Transverse colon (tissue), 4 donors: ENCODE measurements at places on chromosomes 4 and X.

- DNase-seq = no peak
These were observed 8.3 kb downstream of the TRO start for GRCh38 chrX:54928876-54929275.

DNA sequence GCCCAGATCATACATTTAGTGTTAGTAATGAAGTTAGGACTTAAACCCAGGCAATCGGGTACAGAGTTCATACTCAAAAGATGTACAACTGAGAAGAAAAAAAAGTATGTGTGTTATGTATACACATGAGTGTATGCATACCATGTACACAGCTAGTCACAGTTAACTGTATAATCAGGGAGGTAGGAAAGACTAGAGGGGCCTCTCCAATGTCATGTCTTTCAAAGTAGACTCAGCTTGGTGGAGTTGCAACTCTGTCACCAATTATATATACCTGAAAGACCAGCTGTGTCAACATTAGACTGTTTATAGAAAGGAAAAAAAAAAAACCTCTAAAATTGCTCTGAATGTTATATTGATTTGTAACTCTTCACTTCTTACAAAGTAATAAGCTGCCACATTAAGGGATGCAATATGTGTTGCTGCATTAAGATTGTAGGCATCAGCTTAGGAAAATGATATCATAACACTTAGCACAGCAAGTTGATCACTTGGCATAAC, 167.5 kb downstream of the DCTD start:
- no peak for DNase-seq

GRCh38 chrX:23066588-23067281, 67.0 kb downstream of the DDX53 start:
- no peak for DNase-seq

DNA sequence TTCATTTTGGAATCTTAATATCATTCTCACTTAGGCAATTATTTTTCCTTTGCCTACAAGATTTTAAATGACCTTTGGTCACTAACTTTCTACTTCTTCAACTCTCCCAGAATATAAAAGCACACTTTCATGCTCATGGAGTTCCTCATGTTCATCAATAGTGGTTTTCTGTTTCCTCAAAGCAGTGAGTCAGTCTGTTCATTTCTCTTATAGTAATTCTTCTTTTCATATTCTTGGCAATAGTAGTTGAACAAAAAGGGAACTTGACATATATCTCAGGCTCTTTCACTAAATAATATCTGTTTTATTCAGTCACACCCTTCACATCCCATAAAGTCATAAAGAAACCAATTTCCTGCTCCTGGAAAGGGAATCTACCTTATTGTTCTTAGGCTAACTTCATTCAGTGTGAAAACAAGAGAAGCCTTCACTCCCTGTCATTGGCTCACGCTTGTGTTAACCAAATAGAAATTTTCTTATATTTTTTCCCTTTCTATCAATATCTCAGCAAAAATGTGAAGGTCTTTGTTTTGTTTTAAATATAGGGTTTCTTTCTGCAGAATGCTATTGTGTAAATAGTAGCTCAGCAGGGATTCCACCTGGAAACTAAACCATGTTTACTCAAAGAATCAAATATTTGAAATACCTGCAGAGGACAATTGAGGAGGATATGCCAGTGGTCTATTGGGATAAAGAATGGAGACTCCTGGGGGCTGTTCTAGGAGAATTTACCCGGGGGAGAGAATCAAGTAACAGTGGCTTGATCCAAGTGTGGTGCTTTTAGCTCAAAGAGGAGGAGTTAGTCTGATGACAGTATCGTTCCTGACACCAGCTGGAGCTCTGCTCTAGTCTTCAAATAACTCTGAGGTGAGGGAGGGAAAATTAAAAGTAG, 13.4 kb upstream of the TNIP3 start:
- no peak for DNase-seq

DNA sequence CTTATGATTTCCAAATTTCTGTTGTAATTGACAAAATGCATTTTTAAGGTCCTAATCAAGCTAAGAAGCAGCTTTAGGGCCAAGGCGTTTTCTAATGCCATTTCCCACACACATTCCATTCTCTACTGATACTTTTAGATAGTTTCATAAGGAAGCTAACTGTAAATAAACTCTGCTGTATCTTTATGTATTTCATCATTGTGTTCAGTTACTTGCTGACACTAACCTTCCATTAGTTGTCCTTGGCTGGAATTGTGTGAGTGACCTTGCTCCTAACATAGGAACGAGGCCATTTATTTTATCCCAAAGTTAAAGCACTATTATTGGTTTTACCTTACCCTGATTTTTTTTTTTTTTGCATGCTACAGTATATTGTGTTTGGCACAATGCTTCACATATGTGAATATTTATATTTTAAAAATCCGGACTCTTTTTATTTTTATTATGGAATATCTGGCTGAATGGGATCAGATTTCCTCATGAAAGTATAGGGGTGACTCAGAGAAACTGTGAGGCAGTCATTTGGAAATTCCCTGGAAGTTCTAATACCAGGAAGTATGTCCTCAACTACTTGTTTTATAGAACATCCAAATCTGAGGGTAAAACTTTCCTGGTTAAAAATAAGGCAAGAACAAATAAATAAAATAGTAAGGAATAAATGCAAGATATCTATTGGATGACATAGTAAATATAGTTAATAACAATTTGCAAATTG, 62.7 kb upstream of the SORBS2 start:
- no peak for DNase-seq

DNA sequence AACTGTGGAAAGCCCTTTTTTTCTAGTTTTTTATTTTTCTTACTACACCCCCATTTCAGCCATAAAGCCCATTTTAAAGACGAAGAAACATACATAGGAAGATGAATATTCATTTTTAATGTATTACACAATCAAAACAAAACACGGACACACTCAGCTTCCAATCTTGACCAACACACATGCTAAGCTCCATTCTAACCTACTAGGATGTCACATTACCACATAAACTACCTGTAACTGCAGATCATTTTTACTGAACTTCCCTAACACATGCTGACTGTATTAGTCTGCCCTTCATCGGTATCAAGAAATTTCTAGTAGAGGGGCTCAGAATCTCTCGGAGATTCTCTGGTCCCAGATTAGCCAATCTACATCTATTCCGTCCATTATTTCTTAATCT, 1.8 kb downstream of the CCNI start:
- no peak for DNase-seq

- peak; percentile 42 for DNase-seq
These were observed 10.3 kb downstream of the RTL5 start for GRCh38 chrX:72121383-72121782.

DNA sequence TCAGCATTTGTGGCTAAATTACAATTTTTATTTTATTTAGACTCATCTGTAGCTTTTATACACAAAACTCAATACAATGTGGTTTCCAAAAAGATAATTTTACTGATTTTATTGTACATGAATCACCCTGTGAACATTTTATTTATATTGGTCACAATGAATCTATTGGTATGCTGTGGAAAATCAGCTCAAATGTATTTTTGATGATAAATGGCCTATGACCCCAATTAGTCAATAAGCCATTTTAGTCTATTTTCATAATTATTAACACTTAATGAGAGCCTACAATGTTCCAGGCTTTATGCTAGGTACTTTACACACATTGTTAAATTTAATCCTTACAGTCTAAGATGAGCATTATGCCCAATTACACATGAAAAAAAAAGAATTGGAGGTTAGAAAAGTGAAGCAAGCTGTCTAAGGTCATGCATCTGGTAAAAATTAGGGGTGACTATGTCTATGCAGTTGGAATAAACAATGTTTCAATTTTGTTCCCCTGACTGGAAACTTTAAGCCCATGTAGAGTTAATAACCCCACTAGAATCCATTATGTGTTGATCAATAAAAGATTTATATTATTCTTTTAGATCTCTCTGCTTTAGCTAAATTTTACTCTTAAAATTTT, 344.7 kb downstream of the PABPC4L start:
- no peak for DNase-seq

GRCh38 chr4:186759990-186760389, 36.3 kb upstream of the FAT1 start:
- no peak for DNase-seq

GRCh38 chr4:1492142-1492457, 85.9 kb upstream of the NKX1-1 start:
- no peak for DNase-seq

GRCh38 chr4:25321703-25322102, 9.1 kb downstream of the ZCCHC4 start:
- no peak for DNase-seq

- no peak for DNase-seq
These were observed 33.0 kb downstream of the GEMIN8 start for GRCh38 chrX:13996650-13997049.

- no peak for DNase-seq
These were observed 935.4 kb upstream of the GRIA3 start for GRCh38 chrX:122248681-122249080.

GRCh38 chr4:12421364-12421763, 992.7 kb upstream of the HS3ST1 start:
- DNase-seq = no peak

- DNase-seq = no peak
These were observed 447.5 kb upstream of the RASGEF1B start for GRCh38 chr4:81919223-81919622.

DNA sequence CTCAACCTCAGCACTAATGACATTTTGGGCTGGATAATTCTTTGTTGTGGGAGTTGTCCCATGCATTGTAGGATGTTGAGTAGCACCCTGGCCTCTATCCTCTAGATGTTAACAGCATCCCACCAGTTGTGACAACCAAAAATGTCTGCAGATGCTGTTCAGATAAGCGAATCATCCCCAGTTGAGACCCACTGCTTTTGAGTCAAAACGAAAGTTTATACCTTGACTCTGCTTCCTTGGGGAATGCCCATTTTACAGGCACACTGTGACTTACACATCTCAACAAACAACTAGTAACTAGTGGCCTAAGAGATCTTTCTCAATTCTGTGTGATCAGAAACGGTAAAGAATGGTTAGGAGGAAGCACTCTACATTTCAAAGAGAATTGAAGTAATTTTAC, 37.0 kb downstream of the SEPSECS start:
- no peak for DNase-seq

DNA sequence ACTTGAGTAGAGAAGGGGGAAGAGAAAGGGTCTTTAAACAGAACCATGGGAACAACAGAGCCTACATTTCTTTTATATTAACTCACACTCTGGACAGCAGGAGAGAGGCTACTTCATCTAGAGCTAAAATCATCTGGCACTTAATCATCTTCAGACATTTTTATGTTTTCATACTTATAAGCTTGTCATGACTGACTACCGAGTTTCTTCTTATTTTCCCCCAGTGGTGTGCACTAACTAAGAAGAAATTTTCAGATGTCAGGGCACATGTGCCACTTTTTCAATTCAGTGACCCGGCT, 11.8 kb upstream of the RTL5 start:
- no peak for DNase-seq

- DNase-seq = no peak
These were observed 45.0 kb downstream of the CPZ start for GRCh38 chr4:8637456-8637984.

GRCh38 chr4:110442309-110442708, 33.6 kb upstream of the ENPEP start:
- no peak for DNase-seq

- DNase-seq = no peak
These were observed 17.0 kb downstream of the DYNLT3 start for GRCh38 chrX:37830371-37830770.

DNA sequence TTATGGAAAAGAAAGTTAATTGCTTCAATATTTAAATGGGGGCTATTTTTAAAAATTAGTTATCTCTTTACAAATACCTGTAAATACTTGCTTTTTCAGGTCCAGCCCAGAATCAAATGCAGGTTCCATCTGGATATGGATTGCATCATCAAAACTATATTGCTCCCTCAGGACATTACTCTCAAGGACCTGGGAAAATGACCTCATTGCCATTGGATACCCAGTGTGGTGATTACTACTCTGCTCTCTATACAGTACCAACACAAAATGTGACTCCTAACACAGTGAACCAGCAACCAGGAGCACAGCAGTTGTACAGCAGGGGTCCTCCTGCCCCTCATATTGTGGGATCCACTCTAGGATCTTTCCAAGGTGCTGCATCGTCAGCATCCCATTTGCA, 29.2 kb downstream of the SEC24B start:
- no peak for DNase-seq

DNA sequence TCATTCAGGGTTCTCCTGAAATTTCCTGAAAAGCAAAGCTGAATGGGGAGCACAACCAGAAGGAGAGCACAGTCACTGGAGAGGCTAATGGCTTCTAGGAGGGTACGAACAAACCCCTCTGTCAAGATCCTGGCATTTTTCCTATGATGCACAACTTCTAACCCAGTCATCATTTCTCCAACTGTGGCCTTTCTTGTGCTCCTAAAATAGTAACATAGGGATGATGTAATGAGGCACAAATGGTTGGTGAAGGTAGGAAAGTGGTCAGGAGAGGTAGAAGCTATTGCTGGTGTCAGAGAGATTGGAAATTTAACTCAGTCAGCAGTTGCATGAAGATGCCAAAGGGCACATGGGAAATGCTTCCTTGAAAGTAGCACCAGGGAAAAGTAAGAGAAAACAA, 52.7 kb downstream of the SLC10A7 start:
- DNase-seq = no peak

- no peak for DNase-seq
These were observed 40.4 kb upstream of the PDHA1 start for GRCh38 chrX:19303256-19303880.

- no peak for DNase-seq
These were observed 254.0 kb downstream of the TMA16 start for GRCh38 chr4:163748449-163748848.

DNA sequence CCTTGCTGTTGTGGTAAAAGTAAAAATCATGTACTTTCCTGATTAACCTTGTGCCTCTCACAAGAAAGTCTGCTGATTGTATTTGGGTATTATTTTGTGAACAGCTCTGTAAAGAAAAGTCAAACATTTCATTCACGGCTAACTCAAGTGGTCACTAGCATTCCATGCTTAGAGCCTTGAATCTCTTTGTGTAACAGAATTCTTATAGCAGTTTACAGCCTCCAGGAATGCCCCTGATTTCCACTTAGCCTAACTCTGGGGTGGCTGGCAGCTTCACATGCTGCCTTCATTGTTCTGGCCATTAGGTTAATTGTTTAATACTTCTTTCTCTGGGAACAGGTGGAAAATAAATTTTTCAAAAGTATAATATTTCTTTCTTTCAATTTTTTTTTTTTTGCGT, 226.7 kb downstream of the RBMX2 start:
- DNase-seq = no peak

GRCh38 chr4:170599894-170600293, 510.1 kb upstream of the AADAT start:
- no peak for DNase-seq

GRCh38 chr4:169677150-169677748, 56.9 kb downstream of the CLCN3 start:
- DNase-seq = no peak

GRCh38 chrX:18707426-18708049, at the start of gene PPEF1:
PPEF1 (plus strand) TSS chrX:18707645; CDS start chrX:18707781, 136 bp downstream.
- DNase-seq = no peak

GRCh38 chr4:36081185-36081584, 163.1 kb downstream of the ARAP2 start:
- no peak for DNase-seq
